ENCODE measurements at places on chromosomes 11 and 22. TPM values are rescaled to one million over a fixed set of nuclear protein-coding genes. Genes with fewer than 3 reads are reported as not detected.

- no peaks in the 10 kb centered on the region for H3K36me3 ChIP-seq
- H3K27me3 ChIP-seq = no peaks in the 10 kb centered on the region
- peaks cover 36% of the 10 kb centered on the region for H3K4me1 ChIP-seq
- peak overlapping the region; percentile 65 for H3K27ac ChIP-seq
- no peak overlapping the region for H3K4me3 ChIP-seq
Measured at GRCh38 chr11:78291503-78292108, 102.9 kb downstream of the USP35 start.

The TSKU gene
- 20.4 TPM for total RNA-seq

DNA sequence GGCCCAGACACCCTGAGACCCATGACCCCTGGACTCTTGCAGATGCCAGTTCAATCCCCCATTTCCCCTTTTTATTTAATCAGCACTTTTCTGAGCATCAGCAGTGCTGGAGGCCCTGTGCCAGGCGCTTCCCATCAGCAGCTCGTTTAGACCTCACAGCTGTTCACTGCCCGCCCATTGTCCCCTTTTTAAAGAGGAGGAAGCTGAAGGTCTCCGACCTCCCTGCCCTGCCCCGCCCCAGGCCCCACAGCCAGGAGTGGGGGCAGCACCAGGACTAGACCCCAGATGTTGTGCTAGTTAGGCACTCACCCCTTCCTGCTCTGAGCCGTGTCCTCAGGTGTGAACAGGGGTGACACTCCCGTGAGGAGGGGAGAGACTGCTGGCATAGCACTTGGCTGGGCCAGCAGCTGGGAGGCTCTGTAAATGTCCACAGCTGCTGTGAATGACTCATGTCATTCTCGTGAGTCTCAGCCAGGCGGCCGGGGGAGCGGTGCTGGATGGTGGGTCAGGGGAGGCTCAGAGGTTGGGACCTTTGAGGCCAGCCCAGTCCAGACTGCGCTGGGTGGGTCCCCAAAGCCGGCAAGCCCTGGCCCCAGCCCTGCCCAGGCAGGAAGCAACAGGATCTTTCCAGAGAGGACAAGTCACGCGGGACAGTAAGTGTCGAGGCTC, 19.9 kb downstream of the EMID1 start:
- no peak overlapping the region for H3K4me3 ChIP-seq
- H3K27ac ChIP-seq = peak overlapping the region; percentile 42
- no peaks in the 10 kb centered on the region for H3K36me3 ChIP-seq
- peaks cover 34% of the 10 kb centered on the region for H3K4me1 ChIP-seq

The SAA4 gene
- not detected for total RNA-seq

The SCGB1D2 gene
- total RNA-seq = not detected

- DNase-seq = no peak
- no peaks in the 10 kb centered on the region for H3K4me1 ChIP-seq
- H3K27ac ChIP-seq = no peak overlapping the region
- H3K4me3 ChIP-seq = no peak overlapping the region
- no peaks in the 10 kb centered on the region for H3K27me3 ChIP-seq
Measured at GRCh38 chr11:110971140-110971539, 258.9 kb upstream of the ARHGAP20 start.

- no peak overlapping the region for H3K4me3 ChIP-seq
- no peaks in the 10 kb centered on the region for H3K36me3 ChIP-seq
- no peak for DNase-seq
- no peaks in the 10 kb centered on the region for H3K27me3 ChIP-seq
Measured at GRCh38 chr11:72351836-72352235, 82.5 kb downstream of the CLPB start.

DNA sequence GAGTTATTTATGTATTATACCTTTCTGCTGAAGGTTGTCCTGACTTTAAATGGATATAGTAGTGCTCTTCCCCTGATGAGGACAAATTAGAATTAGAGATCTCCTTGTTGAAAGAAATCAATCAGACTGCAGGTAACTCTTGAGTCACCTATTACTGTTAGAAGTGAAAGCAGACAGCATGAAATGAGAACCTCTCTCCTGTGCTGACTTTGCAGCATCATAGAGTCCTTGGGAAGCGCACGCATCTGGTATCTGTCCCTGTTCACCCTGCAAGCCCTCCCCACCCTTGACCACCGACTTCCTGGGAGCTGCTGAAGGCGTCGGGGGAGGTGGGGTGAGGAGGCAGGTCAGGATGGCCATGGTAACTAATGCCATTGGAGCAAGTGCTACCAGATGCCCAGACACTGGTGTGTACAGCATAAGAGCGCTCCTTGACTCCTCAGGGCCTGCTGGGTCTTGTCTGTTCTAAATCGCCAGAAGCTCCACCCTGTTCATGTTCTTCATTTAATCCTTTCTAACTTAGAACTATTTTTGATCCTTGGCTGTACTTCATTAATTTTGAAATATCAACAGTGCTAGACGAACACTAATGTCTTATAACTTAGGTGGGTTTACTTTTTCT, 143.9 kb downstream of the WNT7B start:
- H3K4me1 ChIP-seq = no peaks in the 10 kb centered on the region
- DNase-seq = no peak
- H3K4me3 ChIP-seq = no peak overlapping the region
- H3K36me3 ChIP-seq = no peaks in the 10 kb centered on the region

The ABCG4 gene
- total RNA-seq = not detected

The RTN4RL2 gene
- 3.9 TPM for total RNA-seq

The KCNJ11 gene
- 22.9 TPM for total RNA-seq

- no peak overlapping the region for H3K4me3 ChIP-seq
- H3K36me3 ChIP-seq = no peaks in the 10 kb centered on the region
- no peak overlapping the region for H3K27ac ChIP-seq
- peak; percentile 75 for DNase-seq
Measured at GRCh38 chr11:13105237-13105844, 96.2 kb downstream of the RASSF10 start.

GRCh38 chr11:73942010-73942409, 8.8 kb upstream of the DNAJB13 start:
- H3K27ac ChIP-seq = no peak overlapping the region
- no peaks in the 10 kb centered on the region for H3K4me1 ChIP-seq
- DNase-seq = no peak
- no peak overlapping the region for H3K4me3 ChIP-seq
- no peaks in the 10 kb centered on the region for H3K36me3 ChIP-seq
- H3K27me3 ChIP-seq = no peaks in the 10 kb centered on the region

DNA sequence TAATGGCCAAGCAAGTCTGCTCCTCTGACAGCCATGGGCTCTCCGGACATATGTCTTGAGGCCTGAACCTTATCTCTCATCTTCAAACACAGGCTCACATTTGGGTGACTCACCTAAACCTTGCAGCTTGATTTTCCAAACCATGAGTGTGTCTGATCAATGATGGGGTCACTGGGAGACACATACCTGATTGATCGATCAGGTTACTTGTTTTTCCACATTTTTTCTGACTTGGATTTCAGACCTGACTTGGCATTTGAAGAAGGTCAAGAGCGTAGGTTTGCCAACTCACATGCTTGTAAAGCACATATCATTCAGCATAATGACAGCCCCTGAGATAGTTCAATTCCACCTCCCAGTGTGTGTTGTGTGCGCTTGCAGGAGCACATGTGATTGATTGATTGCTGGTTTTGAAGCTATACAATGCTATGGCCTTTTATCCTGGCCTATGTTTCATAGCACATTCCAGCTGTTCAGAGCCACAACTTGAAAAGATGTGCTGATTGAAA, 116.7 kb upstream of the KIRREL3 start:
- no peak for DNase-seq
- H3K4me1 ChIP-seq = no peaks in the 10 kb centered on the region
- H3K4me3 ChIP-seq = no peak overlapping the region
- H3K27me3 ChIP-seq = no peaks in the 10 kb centered on the region
- no peak overlapping the region for H3K27ac ChIP-seq
- no peaks in the 10 kb centered on the region for H3K36me3 ChIP-seq

GRCh38 chr11:65615950-65616574, 486 bp downstream of the PCNX3 start:
- peak; percentile 37 for DNase-seq
- H3K27ac ChIP-seq = peak overlapping the region; percentile 99
- H3K4me3 ChIP-seq = peak overlapping the region; percentile 98
- H3K27me3 ChIP-seq = no peaks in the 10 kb centered on the region
- H3K4me1 ChIP-seq = peaks cover 40% of the 10 kb centered on the region

The SNRPD3 gene
- 108 TPM for total RNA-seq

The LGR4 gene
- 33.5 TPM for total RNA-seq

GRCh38 chr11:64007160-64007628, 21.0 kb downstream of the OTUB1 start:
- H3K36me3 ChIP-seq = no peaks in the 10 kb centered on the region
- H3K4me3 ChIP-seq = peak overlapping the region; percentile 42
- H3K4me1 ChIP-seq = peaks cover 15% of the 10 kb centered on the region

- H3K36me3 ChIP-seq = peaks cover 8% of the 10 kb centered on the region
- H3K27ac ChIP-seq = no peak overlapping the region
- H3K4me1 ChIP-seq = peaks cover 13% of the 10 kb centered on the region
- DNase-seq = peak; percentile 73
Measured at GRCh38 chr11:44943118-44943517, 7.6 kb downstream of the TP53I11 start.

DNA sequence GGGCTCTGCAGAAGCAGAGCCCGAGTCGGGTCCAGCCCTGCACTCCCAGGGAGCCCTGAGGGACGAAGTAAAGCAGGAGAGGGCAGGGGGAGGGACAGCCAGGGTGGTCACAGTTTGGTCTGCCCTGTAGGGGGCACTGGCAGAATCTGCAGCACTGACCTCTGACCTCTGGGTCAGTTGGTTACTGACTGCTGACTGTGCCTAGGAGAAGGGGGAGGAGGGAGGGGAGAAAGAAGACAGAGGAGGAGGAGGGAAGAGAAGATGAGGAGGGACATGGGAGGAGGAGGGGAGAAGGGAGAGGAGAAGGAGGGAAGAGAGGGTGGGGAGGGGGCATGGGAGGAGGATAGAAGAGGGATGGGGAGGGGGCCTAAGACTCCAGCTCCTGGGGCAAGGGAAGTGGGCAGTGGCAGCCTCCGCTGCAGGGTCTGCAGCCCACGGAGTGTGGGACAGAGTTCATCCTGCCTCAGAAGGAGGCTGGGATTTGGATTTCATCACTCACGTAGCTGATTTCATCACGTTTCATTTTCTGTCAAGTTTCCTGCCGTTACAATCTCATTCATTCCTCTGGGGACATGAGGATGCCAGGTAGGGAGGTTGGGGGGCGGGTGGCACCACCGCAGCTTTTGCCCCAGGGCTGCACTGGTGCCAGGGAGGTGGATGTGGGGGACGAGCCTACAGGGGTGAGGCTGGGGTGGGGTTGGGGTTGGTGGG, 55.2 kb downstream of the FLRT1 start:
- no peak overlapping the region for H3K27ac ChIP-seq
- H3K4me1 ChIP-seq = peaks cover 49% of the 10 kb centered on the region
- H3K27me3 ChIP-seq = no peaks in the 10 kb centered on the region
- H3K36me3 ChIP-seq = no peaks in the 10 kb centered on the region

The NNMT gene
- total RNA-seq = 250 TPM

DNA sequence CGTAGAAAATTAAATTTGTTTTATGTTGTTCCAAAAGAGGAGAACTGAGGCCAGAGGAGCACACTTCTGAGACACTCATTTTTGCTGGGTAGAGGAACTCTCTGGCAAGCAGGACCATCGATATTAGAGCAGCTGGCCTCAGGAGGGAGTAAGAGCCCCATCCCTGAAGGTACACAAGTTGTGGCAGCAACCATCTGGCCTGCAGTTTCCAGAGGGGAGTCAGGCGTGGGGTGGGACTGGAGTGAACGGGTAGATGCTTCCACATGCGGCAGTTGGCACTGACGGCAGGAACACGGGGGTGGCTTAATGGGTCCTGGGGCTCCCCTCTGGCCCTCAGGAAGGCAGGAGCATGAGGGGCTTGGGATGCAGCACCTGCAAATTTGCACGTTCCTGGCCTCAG, 13.2 kb upstream of the SSTR3 start:
- peaks cover 14% of the 10 kb centered on the region for H3K4me1 ChIP-seq
- DNase-seq = no peak
- H3K36me3 ChIP-seq = no peaks in the 10 kb centered on the region
- H3K4me3 ChIP-seq = no peak overlapping the region

The MTA2 gene
- 59.1 TPM for total RNA-seq

The OR5D16 gene
- not detected for total RNA-seq

The PANX3 gene
- not detected for total RNA-seq

DNA sequence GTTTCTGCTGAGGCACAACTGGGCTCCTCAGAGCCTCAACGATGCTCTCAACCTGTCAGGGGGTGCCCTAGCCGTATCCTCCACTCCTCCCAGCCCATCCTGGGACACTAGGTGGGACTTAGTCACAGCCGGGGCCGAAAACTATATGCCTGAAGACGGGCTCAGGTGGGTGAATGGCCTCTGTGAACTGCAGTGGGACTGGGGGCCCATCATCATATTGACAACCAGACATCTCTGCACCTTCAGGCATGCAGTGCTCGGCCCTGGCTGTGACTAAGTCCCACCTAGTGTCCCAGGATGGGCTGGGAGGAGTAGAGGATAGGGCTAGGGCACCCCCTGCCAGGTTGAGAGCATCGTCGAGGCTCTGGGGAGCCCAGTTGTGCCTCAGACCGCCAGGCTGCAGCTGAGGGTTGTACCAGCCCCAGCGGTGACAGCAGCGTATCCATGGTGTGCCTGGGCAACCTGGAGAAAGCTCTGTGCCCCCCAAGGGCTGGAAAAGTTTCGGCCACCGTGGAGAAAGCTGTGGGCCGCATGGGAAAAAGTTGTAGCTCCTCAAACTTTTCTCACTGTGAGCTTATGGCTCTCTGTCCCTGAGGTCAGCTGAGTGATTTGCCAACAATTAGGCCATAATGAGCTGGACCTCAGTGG, 88.9 kb downstream of the RRM1 start:
- H3K4me1 ChIP-seq = no peaks in the 10 kb centered on the region
- H3K4me3 ChIP-seq = no peak overlapping the region
- H3K27me3 ChIP-seq = no peaks in the 10 kb centered on the region
- H3K36me3 ChIP-seq = no peaks in the 10 kb centered on the region
- no peak for DNase-seq

GRCh38 chr11:133388260-133388659, 144.0 kb downstream of the OPCML start:
- no peak overlapping the region for H3K27ac ChIP-seq
- H3K27me3 ChIP-seq = no peaks in the 10 kb centered on the region
- H3K36me3 ChIP-seq = no peaks in the 10 kb centered on the region
- H3K4me1 ChIP-seq = no peaks in the 10 kb centered on the region

The SLC22A8 gene
- not detected for total RNA-seq

The INSC gene
- 23.2 TPM for total RNA-seq

GRCh38 chr11:94469416-94469815, 24.2 kb downstream of the MRE11 start:
- peaks cover 4% of the 10 kb centered on the region for H3K4me1 ChIP-seq
- no peak for DNase-seq
- no peaks in the 10 kb centered on the region for H3K27me3 ChIP-seq
- no peak overlapping the region for H3K4me3 ChIP-seq
- peaks cover 76% of the 10 kb centered on the region for H3K36me3 ChIP-seq

DNA sequence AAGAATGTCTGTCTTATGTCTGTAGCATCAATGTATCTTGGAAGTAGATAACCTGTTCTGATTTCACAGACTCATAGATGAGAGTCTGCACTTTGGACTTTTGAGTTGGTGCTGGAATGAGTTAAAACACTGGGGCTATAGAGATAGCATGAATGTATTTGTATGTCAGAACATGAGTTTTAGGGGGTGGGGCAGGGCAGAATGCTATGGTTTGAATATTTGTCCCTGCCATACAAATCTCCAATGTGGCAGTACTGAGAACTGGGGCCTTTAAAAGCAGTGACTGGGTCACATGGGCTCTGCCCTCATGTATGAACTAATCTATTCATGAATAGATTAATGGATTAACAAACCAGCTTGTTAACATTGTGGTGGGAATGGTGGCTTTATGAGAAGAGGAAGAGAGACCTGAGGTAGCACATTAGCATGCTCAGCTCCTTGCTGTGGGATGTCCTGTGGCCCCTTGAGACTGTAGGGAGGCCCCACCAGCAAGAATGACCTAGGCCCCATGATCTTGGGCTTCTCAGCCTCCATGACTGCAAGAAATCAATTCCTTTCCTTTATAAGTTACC, 15.5 kb upstream of the OR52K1 start:
- no peak overlapping the region for H3K27ac ChIP-seq
- no peak overlapping the region for H3K4me3 ChIP-seq
- no peaks in the 10 kb centered on the region for H3K27me3 ChIP-seq
- no peak for DNase-seq
- no peaks in the 10 kb centered on the region for H3K36me3 ChIP-seq
